ENCODE measurements at places on chromosomes 1 and 21.

GRCh38 chr1:160309185-160309557 lies 24.2 kb upstream of the PEX19 start:
- no peak for DNase-seq

- DNase-seq = no peak
Measured at GRCh38 chr21:33936301-33937038, 20.9 kb upstream of the ATP5PO start.

DNA sequence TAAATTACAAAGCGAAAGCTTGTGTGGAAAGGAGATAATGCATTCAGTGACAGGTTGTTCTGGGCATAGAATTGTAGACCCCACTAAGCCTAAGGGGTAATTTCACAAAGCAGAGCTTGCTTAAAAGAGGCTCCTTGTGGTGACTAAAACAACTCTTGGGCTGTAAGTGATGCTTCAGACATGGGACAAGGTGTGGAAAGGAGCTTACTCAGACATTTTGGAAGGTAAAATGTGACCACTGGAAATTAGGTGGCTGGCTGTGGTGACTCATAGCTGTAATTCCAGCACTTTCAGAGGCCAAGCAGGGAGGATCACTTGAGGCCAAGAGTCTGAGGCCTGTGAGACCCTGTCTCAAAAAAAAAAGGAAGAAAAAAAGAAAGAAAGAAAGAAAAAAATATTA lies 51.1 kb upstream of the LRRC8C start:
- no peak for DNase-seq

DNA sequence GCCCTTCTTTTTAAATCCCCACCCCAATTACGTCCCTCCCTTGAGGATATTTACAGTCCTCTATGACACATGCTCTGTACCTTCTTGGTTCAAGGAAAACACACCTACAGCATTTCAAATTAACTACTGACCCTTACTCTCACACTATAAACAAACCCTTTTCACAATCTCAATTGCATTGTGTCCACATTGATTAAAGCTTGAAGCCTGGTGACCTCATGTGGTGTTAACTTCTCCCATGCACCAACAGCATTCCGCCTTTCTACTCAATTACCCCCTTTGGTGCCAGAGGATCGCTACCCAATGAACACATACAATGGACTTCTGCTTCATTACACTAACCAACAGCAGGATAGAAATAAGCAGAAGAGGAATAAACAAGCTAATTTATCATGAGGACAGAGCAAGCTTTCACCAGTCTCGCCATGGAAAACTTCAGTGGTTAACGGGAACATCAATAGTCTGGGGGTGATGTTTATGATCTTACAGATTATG lies 15.2 kb downstream of the WLS start:
- no peak for DNase-seq

DNA sequence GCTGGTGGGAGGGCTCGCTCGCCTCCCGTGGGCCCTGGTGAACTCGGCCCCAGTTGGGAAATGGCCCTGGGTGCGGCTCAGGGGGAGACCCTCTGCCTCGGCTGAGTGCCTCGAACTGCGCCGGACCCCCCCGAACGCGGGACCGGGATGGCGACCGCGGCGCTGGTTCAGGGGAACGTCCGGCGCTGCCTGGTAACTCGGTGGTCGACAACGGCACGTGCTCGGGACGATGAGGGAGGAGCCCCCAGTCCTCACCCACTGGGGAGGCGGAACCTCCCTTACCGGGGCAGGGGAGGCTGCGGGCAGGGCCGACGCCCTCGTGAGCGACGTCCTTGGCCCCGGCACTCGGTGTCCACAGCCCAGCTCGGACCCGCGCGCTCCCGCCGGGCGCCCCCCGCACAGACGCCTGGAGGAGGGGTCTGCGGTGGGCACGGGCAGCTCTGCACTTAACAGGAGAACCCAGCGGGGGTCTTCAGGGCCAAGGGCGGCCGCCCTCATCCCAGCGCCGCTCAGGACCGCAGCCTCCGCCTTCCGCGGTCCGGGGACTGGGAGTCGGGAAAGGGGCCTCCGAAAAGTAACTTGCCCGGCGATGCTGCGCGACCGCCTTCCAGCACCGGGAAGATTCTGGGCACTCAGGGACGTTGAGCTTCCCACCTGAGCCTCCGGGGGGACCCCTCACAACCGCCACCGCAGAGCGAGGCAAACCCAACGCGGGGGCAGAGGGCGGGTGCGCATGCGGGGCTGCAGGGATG lies 1.7 kb downstream of the HES4 start:
- DNase-seq = no peak

- DNase-seq = no peak
Measured at GRCh38 chr1:114009393-114009792, 30.1 kb downstream of the OLFML3 start.

DNA sequence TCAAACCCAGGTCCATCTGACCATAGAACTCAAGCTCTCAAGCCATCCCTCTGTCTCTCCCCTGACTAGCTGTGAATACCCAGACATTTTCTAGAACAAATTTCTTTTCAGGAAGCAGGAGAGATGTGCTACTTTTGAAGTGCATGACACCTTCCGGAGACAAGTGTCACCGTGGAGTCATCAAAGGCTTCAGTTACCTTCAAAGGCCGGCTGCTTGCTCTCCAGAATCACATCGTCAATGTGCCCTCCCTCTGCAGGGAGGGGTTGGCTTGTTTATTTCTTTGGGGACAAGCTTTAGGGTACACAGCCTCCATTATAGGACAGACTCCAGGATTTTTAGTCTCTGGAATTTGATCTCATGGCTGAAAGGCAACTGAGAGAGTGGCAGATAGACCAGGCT lies 37.7 kb upstream of the IGSF21 start:
- no peak for DNase-seq

- no peak for DNase-seq
Measured at GRCh38 chr1:235018161-235018560, 110.5 kb downstream of the TOMM20 start.

GRCh38 chr1:36198641-36199040 lies 25.6 kb upstream of the THRAP3 start:
- DNase-seq = no peak

- DNase-seq = no peak
Measured at GRCh38 chr1:231357831-231358354, 19.8 kb downstream of the SPRTN start.
